Nephron progenitor cell (in vitro differentiated cells): ENCODE measurements at places on chromosomes 7 and 10.
A peak's percentile ranks its signal among the peaks of the same experiment; 100 is the strongest.

DNA sequence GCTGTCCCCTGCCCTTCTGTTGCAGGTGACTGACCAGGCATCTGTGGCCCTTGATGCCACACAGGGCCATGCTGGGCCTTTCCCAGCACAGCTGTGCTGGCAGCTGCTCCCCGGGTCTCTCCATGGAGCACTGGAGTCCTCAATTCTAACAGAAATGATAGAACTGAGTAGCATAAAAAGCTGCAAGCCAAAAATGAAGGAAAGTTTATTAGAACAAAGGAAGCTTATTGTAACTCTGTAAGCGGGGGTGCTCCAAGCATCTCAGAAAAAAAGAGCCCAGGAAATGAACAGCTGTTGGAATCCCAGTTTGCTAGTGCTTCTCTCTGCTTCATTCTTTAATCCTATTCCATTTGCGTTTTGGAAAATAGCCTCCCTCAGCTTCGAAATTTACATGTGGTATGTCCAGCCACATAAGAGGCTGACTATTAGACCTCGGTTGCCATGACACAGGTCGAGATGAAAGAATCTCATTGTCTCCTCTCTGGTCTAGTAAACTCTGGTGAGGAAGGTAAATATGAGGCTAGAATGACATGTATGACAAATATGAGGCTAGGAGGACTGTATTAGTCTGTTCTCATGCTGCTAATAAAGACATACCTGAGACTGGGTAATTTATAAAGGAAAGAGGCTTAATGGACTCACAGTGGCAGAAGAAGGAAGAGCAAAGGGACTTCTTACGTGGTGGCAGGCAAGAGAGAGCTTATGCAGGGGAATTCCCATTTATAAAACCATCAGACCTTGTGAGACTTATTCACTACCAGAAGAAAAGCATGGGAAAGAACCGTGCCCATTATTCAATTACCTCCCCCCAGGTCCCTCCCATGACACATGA is 23.7 kb downstream of the EPDR1 start:
- DNase-seq: no peak

- DNase-seq: no peak
Observed at GRCh38 chr7:51970961-51971665, 654.5 kb upstream of the COBL start.

DNA sequence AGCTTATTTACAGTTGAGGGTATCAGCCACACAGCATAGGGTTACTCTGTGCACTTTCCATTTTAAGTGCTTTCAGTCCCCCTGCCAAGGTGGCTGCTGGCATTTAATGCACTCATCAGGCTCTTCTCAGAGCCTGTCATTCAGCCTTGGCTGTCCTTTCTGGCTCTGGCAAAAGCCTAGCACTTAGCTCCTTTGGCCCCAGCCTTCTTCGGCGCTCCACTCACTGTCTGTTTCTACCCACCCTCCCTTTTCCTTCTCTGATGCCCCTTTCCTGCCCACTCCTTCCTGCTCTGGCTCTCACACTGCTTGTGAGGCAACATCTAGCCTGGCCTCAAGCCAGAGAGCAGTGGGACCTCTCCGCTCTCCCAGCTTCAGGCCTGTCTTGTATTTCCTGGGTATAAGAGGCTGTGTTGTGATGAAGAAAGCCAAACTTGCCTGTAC is 60.2 kb downstream of the WIPF3 start:
- no peak for DNase-seq

- no peak for DNase-seq
Observed at GRCh38 chr10:37549054-37549453, 308.4 kb downstream of the ZNF248 start.

- DNase-seq: no peak
Observed at GRCh38 chr10:21532694-21533466, 1.2 kb upstream of the MLLT10 start.

GRCh38 chr7:24834128-24834798 is 77.0 kb upstream of the GSDME start:
- DNase-seq: no peak

GRCh38 chr10:20882091-20882490 is 15.0 kb downstream of the NEBL start:
- DNase-seq: no peak

- DNase-seq: no peak
Observed at GRCh38 chr7:412313-412710, 107.3 kb downstream of the PDGFA start.

DNA sequence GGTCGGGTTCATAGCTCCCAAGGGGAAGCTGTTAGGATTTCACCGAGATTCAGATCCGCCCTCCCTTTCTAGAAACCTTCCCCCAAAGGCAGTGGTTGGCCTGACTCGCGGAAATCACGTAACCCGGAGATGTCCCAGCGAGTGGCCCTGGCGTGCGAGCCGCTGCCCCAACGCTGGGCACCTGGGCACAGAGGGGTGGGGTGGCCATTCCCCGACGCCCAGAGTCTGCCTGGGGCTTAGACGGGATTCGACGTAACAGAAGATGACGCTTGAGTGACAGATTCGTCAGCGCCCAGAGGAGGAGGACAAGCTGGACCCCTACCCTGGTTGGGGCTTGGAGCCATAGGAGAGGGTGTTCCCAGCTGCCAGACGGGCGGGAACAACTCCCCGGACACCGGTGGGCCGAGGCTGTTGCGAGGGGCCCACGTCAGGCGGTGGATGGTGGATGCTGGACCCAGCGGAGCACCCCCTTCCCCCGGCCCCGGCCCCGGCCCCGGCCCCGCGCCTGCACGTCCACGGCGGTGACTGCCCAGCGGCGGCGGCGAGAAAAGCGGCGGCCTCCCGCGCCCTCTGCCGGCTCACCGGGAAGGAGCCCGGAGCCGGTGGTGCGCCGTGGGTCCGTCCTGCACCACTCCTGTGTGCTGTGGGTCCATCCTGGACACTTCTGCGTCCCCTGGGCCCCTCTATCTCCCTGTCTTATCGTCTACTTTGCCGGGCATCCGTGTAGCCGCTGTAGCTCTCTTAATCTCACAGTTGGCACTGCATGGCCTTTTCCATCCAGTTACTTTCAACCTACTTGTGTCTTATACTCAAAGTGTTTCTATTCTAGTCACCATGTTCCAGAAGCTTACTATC is 35.4 kb upstream of the KNDC1 start:
- peak; percentile 82 for DNase-seq

DNA sequence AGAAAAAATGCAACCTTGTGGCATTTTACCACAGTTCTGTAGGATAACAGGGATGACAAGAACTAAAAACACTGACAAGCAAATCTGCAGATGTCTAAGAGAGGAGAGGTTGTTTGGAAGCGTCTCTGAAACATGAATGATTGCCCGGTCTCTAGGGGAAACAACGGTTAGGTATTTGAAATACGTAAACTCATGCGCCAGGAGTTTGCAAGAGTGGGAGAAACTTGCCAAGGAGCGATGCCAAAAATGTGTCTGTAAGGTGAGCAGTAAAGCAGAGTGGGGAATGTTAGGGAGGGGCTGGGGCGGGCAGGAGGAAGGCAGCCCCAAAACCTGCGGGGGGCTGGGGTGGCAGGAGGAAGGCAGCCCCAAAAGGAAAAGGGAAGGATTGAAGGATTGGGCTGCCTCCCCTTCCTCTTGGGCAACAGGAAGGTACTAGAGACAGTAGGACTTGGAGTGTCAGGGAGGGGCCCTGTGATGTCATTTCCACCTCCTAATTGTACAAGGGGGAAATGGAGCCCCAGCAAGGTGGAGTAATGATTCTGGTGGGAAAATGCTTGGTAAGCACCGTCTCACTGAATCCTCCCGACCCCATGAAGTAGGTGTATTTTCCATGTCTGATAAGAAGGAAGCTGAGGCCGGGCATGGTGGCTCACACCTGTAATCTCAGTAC is 33.2 kb upstream of the PLEKHA1 start:
- DNase-seq: no peak

- no peak for DNase-seq
Observed at GRCh38 chr10:77284797-77285196, 352.8 kb downstream of the KCNMA1 start.

- DNase-seq: no peak
Observed at GRCh38 chr7:2622869-2623697, 8.7 kb upstream of the TTYH3 start.

- DNase-seq: no peak
Observed at GRCh38 chr7:138665249-138665648, 35.9 kb downstream of the SVOPL start.

GRCh38 chr7:116918704-116919103 is 34.6 kb upstream of the ST7 start:
- no peak for DNase-seq

- DNase-seq: no peak
Observed at GRCh38 chr10:84534168-84534567, 205.8 kb downstream of the CCSER2 start.

DNA sequence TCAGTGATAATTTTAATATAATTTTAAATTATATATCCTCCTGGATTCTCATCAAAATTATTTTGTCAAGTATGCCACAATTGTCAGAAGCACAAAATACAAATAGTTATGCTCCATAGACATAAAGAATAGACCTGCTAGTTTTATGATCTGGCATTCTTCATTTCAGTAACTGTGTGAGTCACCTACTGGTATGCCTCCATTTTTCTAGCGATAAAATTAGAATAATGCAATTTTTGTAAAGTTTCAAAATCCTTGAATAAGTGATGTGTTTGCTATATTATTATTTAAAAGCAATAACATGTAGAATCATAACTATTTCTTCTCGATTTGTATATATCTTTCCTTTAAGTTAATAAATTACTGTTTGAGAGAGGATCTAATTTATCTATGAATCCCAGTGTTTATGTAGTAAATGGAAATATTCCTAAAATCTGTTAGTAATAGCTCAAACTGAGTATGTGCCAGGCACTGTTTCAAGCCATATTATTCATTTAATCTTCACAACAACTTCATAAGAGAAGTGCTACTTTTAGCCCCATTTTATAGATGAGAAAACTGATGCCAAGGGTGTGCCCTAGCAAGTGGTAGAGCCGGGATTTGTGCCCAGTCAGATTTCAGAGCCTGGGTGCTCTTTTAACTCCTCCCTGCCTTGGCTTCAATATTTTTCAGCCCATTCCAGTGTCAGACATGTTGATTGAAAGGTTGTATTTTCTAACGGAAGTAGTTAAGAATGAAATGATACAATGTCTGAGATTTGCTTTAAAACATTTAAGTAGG is 38.4 kb downstream of the NET1 start:
- no peak for DNase-seq

DNA sequence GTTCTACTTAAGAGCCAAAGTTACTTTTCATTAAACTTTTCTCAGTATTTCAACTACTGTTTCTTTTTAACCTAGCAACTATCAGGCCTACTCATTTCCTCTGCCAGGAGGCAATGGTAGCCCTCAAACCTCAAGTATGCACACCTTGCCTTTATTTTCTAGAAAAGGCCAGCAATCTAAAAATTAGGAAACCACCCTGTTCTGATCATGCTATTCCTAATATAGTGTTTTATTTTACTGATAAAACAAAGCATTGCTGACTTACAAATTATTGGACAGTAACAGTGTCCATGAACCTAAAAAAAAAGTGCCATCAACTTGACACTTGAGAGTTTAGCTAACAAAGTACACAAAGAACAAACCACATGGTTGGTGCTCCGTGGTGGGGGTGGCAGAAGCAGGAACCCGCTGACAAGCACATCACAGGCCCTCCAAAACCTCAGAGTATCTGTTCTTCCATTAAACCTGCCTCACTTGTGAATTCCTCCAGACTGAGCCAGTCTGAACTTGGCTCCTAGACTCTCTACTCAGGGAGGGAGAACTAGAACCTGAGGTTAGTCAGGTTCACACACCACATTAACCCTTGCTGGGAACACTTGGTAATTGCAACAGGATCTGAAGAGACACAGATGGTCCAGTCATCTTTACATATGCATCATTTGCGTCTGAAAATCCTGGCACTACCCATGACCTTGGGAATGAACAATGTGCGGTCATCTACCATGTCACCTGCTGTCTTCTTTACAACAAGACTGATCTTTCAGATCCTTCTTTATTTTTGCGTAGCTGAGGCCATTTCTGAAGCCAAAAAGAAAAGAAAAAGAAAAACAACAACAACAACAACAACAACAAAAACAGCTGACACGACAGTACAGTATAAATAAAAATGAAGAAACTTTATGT is 31.9 kb downstream of the PIP4K2A start:
- no peak for DNase-seq

GRCh38 chr7:20858951-20859350 is 72.3 kb upstream of the SP8 start:
- no peak for DNase-seq

GRCh38 chr10:51367127-51367526 is 292.8 kb downstream of the PRKG1 start:
- no peak for DNase-seq

- DNase-seq: no peak
Observed at GRCh38 chr10:70650718-70651117, 21.6 kb upstream of the ADAMTS14 start.

DNA sequence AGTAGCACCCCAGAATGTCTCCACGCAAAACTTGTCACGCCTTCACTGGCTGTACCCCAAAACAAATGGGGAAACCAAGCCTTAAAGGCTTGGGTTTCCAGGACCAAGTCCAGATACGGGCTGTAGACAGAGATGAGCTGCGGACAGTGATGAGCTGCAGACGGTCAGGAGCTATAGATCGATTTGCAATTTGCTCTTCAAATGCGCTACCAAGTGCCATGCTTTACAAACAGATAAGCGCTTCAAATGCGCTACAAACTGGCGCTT is 658 bp upstream of the SGCE start:
- DNase-seq: no peak

- DNase-seq: no peak
Observed at GRCh38 chr10:72126184-72126871, 38.0 kb upstream of the SPOCK2 start.

GRCh38 chr10:31619531-31620061 is 300.6 kb downstream of the ZEB1 start:
- DNase-seq: no peak

DNA sequence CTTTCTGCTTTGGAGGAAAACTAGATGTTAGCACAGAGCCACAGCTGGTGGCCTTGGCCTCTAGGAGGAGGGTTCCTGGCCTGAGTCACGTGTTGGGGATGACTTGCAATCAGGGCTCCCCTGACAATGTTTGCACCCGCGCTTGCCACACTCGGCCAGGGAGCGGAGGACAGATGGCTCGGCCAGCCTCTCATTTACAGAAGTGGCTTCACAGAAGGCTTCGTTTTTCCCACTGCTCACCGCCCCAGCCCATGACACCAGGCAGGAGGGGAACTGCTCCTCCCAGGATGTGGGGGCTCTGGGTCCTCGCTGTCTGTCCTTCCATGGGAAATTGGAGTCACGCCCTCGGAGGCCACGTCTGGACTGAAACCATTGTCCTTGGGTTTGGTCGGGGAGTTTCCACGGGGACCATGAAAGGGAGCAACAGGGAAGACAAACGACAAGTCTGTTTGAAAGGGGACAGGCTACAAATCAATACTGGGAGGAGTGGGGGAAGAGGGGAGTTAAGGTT is 49.6 kb upstream of the UBE3C start:
- no peak for DNase-seq

- DNase-seq: peak; percentile 59
Observed at GRCh38 chr10:129969184-129969910, 5.3 kb upstream of the EBF3 start.
